Osteoblast (primary cell): ENCODE measurements at places on chromosomes 6 and 20. TPM values are rescaled to one million over a fixed set of nuclear protein-coding genes. Genes with fewer than 3 reads are reported as not detected.

LGSN gene
- total RNA-seq = not detected in 2 replicates

GRCh38 chr6:142929751-142930358 is 15.1 kb downstream of the HIVEP2 start:
- peak overlapping the region; percentile 74 for H3K27ac ChIP-seq
- no peaks in the 10 kb centered on the region for H3K36me3 ChIP-seq
- peak; percentile 91 for DNase-seq
- no peaks in the 10 kb centered on the region for H3K27me3 ChIP-seq
- peaks cover 43% of the 10 kb centered on the region for H3K4me1 ChIP-seq
- H3K4me3 ChIP-seq = no peak overlapping the region

GRCh38 chr20:47438464-47439381 is 63.0 kb upstream of the NCOA3 start:
- H3K27ac ChIP-seq = no peak overlapping the region
- no peaks in the 10 kb centered on the region for H3K36me3 ChIP-seq
- peaks cover 4% of the 10 kb centered on the region for H3K4me1 ChIP-seq
- no peak overlapping the region for H3K4me3 ChIP-seq
- H3K27me3 ChIP-seq = no peaks in the 10 kb centered on the region

PRIM2 gene
- 30.0 and 35.1 TPM in 2 replicates for total RNA-seq

VSX1 gene
- total RNA-seq = not detected in 2 replicates

- peaks cover 4% of the 10 kb centered on the region for H3K27me3 ChIP-seq
- H3K4me3 ChIP-seq = no peak overlapping the region
- no peaks in the 10 kb centered on the region for H3K4me1 ChIP-seq
- H3K36me3 ChIP-seq = no peaks in the 10 kb centered on the region
- DNase-seq = no peak
Observed at GRCh38 chr6:150458579-150458978, 89.8 kb downstream of the IYD start.

DNA sequence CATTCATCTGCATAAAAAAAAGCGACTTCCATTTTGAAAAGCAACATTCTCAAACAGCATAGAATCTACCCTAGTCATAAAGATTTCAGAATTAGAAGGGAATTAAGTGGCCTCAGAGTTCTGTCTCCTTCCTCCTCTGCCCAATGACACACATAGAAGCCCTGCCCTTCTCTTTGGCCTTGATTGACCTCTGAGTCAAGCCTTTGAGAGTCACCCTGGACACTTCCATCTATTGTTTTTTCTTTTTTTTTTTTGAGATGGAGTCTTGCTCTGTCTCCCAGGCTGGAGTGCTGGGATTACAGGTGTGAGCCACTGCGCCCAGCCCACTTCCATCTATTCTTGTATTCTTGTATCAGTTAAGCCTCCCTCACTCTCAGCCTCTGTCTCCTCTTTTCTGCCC is 44.8 kb upstream of the CTNNBL1 start:
- no peak overlapping the region for H3K4me3 ChIP-seq
- no peak for DNase-seq

DNA sequence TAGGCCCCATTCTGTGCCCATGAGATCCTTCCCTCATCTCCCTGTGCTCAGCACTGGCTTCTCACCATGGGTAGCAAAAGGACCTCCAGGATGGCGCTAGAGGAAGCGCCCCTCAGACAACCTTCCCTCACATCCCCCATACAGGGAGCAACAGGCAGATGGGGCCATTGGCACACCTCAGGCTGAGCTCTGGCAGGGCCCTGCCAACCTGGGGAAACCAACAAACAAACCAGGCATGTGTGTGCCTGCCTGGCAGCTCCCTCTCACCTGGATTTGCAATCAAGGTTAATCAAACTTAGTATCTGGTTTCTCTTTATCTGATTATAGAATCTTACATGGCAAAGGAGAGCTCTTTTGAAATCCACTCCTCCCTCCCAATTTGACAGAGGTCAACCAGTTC is 134.9 kb downstream of the SLC23A2 start:
- H3K4me1 ChIP-seq = no peaks in the 10 kb centered on the region
- peaks cover 13% of the 10 kb centered on the region for H3K36me3 ChIP-seq
- H3K27ac ChIP-seq = no peak overlapping the region
- H3K4me3 ChIP-seq = no peak overlapping the region
